Astrocyte (in vitro differentiated cells and primary cell): ENCODE measurements at places on chromosomes 5 and 9. TPM values are rescaled to one million over a fixed set of nuclear protein-coding genes. Genes with fewer than 3 reads are reported as not detected.

Gene PRDM9
- not detected in 2 replicates for total RNA-seq

Gene CCL27
- total RNA-seq, result 0.52 TPM in 1 of 2 replicates, not detected in the other

GRCh38 chr9:113481176-113481787 is 17.8 kb downstream of the RGS3 start:
- peaks cover 19% of the 10 kb centered on the region for H3K4me1 ChIP-seq
- no peak overlapping the region for H3K27ac ChIP-seq
- H3K27me3 ChIP-seq, result peaks cover 3% of the 10 kb centered on the region
- no peaks in the 10 kb centered on the region for H3K36me3 ChIP-seq
- no peak overlapping the region for H3K4me3 ChIP-seq

DNA sequence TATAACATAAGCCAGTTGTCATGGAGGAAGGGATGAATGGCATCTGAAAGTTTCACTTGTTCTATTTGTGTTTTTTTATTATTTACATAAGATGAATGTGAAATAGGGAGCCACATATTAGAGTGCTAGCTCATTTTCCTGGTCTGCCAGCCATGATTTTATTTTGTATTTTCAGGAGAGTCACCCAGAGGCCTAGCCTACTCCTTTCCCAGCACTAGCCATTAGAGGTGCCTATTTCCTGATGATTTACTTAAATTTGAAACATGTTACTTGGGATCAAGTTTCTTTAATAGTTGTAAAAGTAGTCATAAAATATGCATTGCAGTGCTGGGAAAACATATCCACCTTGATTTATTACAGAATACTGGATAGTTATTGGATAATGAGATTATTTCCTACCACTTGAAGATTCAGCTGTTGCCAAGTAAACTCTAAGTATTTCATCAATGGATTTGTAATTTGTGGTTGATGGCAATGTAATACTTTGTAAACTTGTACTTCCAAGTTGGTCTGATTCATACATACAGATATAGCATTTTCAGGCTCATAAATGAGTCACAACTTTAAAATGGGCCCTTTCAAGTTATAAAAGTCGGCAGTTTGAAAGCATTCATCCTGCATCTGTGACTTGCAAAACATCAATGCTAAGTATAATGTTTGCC is 50.8 kb downstream of the KCNN2 start:
- H3K36me3 ChIP-seq, result no peaks in the 10 kb centered on the region
- H3K27ac ChIP-seq, result no peak overlapping the region
- H3K27me3 ChIP-seq, result no peaks in the 10 kb centered on the region
- no peak overlapping the region for H3K4me3 ChIP-seq
- H3K4me1 ChIP-seq, result peaks cover 2% of the 10 kb centered on the region
- peak; percentile 82 for DNase-seq

DNA sequence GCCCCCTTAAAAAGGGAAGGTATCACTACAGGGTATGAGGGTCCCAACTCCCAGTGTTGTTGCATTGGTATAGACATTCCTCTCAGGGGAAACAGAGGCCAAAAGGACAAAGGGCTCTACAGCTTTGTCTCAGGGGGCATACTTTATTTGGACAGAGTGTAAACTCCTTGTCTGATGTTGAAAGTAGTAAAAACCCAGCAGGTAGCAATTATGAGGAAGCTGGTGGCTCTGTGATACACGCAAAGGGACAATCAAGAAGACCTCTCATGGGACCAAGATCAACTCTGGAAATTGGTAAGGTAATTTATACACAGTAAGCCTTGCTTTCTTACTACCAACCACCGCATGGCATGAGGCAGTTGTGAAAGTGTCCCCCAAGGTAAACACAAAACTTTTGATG is 764.6 kb downstream of the CDH12 start:
- H3K4me3 ChIP-seq, result no peak overlapping the region
- DNase-seq, result no peak
- no peaks in the 10 kb centered on the region for H3K36me3 ChIP-seq
- H3K4me1 ChIP-seq, result no peaks in the 10 kb centered on the region
- no peaks in the 10 kb centered on the region for H3K27me3 ChIP-seq

DNA sequence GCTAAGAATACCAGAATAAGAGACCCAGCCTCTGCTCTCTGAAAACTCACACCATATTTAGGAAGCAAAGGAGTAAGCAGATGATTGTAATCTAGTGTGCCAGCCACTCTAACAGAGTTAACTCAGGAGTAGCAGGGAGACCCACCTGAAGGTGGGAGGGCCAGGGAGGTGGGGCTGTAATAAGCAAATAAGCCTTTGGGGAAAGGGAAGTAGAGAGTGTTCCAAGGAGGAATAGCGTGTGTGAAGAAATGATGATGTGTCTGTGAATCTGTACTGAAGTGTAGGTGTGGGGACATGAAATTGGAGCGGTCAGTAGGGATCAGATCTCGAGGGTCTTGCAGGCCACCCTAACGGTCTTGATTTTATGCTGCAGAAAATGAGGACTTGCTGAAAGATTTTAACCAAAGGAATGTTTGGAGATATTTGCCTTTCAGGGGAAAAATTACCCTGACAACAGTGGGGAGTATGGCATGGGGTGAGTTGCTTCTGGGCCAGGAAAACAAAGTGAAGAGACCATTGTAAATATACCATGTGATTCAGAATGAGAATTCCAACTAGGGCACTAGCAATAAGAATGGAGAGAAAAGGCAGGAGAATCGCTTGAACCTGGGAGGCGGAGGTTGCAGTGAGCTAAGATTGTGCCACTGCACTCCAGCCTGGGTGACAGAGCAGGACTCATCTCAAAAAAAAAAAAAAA is 44.1 kb upstream of the FSD1L start:
- no peak overlapping the region for H3K4me3 ChIP-seq
- no peaks in the 10 kb centered on the region for H3K27me3 ChIP-seq
- no peak overlapping the region for H3K27ac ChIP-seq
- DNase-seq, result no peak

DNA sequence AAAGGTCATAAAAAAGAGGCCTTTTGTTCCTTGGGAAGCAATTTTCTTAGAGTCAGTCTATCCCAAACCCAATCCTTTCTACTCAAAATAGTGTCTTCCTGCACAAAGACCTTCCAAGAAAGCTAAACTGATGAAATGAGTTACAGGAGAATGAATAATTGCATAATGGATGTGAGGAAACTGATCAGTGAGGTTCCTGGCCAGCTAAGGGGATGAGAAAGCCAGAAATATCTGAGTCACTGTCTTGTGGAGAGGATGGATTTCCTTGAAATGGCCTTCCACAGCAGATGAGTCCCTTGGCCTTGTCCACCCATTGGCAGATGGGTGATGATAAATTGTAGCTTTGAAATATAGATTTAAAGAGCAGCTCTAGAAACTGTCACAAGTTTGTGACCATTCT is 756.1 kb downstream of the DNAH5 start:
- DNase-seq, result peak; percentile 14
- no peak overlapping the region for H3K27ac ChIP-seq
- no peaks in the 10 kb centered on the region for H3K27me3 ChIP-seq
- no peaks in the 10 kb centered on the region for H3K36me3 ChIP-seq

DNA sequence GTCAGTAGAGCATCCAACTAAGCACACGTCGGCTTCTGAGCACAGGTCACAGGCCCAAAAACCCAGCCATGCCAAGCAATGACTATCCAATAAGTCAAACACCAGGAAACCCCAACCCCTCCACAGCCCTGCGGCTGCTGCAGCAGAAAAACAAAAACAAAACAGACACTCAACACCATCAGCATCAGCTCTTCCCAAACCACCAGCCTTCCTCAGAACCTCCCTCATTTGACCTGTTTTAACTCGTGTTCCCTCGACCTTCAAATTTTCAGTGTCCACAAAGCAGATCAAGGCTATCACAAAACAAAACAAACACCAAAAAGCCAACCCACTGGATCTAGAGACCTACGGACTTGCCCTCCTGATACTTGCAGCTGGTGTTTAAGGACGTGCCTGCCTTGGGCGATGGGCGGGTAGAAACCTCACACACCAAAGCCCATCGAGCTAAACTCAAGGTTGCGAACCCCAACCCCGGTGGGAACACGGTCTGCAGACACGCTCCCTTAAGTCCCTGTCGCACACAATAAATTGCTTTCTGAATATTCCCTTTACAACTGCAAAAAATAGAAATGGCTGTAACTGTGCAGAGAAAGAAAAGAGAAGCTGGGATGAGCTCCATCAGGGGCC is 247.1 kb upstream of the ANKRD55 start:
- DNase-seq, result no peak
- peaks cover 15% of the 10 kb centered on the region for H3K4me1 ChIP-seq
- H3K36me3 ChIP-seq, result no peaks in the 10 kb centered on the region
- H3K4me3 ChIP-seq, result peak overlapping the region; percentile 63
